ENCODE measurements at places on chromosomes 11 and 22. TPM values are rescaled to one million over a fixed set of nuclear protein-coding genes. Genes with fewer than 3 reads are reported as not detected.

GRCh38 chr22:35380537-35381423, at the start of gene HMOX1:
Gene HMOX1, plus strand, starts transcription at chr22:35381096. Its CDS starts 78 bp downstream, at chr22:35381174.
- no peak for DNase-seq

Gene MB
- not detected for total RNA-seq

Gene SERPING1
- 49.8 TPM for total RNA-seq

Gene GAS2L1
- total RNA-seq: 9.7 TPM

DNA sequence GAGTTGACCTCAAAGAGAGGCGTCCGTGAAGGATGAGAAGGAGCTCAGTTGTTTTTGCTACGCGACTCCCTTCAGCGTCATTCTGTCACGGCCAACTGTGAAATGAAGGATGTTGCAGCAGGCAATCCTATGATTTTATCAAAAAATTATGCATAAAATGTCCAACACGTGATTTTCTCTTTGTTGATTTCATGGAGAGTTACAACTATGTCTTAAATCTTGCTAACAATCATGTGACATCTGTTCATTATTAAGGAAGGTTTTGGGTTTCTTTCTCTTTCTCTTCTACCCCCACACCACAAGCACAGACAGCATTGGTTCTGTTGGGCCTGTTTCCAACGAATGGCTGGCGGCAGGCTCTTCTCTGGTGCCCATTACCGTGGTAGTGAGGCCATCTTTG, 3.7 kb downstream of the KRTAP5-4 start:
- no peak for DNase-seq

- no peak for DNase-seq
These were observed 200.9 kb downstream of the SOX6 start for GRCh38 chr11:16155448-16155847.

GRCh38 chr11:63489879-63490278, 1.1 kb downstream of the PLAAT5 start:
- no peak for DNase-seq

- no peak for DNase-seq
These were observed 56.0 kb downstream of the ACER3 start for GRCh38 chr11:76916712-76917111.

DNA sequence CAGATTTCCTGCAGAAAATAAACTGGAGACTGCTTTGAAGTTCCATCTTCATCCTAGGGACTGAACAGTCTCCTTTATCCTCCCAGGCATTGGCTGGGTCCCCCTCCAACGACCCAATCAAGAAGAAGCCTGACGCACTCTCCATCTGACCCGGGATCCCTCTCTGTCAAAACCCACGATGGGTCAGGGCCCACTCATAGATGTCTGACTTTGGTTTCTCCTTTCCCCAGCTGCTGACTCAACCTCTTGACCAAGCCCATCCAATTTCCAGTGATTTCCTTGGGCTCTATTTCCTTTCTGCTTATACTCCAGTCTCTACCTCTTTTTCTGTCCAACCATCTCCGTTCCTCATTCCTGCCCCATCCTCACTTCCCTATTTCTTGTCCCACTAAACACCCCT, 189.7 kb downstream of the MIAT start:
- DNase-seq: no peak

DNA sequence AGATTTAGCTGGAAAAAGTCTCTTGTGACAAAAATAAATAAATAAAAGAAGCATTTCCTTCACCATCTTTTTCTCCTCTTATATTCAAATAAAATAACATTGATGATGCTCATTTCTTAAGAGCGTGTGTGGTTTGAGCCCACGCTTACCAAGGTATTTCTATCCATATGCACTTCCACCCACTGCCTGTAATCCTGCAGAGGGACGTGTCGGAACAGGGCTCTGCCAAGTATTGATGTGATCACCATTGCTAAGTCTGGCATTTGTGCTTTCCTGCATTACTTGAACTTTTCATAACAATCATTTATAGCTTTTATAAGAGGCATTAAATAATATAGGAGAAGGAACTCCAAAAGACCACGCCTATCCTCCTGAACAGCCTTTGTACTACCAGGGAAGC, 107.6 kb downstream of the SHANK2 start:
- DNase-seq: no peak

- no peak for DNase-seq
These were observed 24.9 kb upstream of the CCDC89 start for GRCh38 chr11:85710917-85711316.

Gene OR2AG1
- total RNA-seq: under 0.01 TPM

DNA sequence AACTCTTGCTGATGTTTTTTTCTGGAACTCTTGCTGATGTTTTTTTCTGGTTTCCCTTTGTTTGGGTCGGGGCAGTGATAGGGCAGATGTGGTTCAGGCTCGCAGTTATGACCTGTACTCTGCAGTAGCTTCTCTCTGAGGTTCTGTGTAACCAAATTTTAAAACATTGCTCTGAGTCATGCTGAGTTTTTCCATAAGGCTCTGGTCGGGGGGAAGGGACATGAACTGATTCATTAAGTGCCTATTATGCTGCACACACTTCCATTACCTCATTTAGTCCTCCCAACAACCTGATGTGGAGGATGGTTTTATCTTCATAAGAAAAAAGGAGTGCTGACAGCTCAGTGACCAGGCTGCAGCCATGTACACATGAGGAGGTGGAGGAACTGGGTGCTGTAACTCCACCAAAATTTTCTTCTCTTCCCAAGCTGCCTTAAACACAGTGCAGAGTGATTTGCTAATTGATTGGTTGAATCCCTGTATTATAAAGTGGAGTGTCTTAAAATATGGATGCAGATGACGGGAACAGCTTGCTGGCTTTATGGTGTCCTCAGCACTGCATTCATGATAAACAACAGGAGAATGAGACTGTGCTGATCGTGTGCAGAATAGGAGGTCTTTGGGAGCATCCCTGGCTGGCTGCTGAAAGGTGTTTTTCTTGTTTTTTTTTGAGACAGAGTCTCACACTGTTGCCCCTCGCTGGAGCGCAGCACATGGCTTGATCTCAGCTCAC, 19.1 kb downstream of the TNRC6B start:
- no peak for DNase-seq

Gene NAALAD2
- 0.81 TPM for total RNA-seq

- DNase-seq: no peak
These were observed 519 bp downstream of the ARRB1 start for GRCh38 chr11:75350743-75351540.

GRCh38 chr22:23282089-23282501, 101.8 kb downstream of the BCR start:
- no peak for DNase-seq

Gene FOXRED2
- total RNA-seq: 13.2 TPM

GRCh38 chr11:19102521-19102900, 14.5 kb upstream of the ZDHHC13 start:
- no peak for DNase-seq

GRCh38 chr11:117502015-117502778, 174.5 kb downstream of the CEP164 start:
- no peak for DNase-seq

Gene C1QTNF4
- total RNA-seq: 97.2 TPM

DNA sequence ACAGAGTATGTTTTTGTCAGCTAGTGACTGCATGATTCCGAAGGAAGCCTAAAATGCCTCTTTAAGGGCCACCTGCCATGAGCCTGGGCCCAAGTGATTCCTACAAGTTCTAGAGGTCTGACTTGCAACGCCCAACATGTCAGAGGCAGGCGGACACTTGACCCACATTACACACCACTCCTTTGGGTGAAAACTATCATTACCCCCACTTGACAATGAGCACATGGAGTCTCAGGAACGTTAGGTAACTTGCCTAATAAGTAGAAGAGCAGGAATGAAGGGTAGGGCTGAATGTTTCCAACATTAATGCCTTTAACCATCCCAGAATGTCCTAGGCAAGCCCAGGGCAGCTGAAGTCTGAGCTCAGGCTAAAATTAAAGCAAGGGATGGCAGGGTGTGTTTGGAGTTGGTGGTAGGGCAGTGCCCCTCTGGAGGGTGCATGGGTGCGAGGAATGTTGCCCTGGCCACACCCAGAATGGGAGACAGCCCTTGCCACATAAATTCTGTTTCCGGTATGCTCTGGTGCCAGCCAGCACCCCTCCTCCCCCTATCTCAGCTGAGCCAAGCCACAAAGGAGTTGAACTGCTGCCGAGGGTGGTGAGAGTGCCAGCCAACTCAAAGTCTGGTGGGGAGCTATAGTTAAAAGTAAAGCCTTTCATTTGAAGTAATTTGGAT, 2.5 kb downstream of the PLAAT2 start:
- DNase-seq: no peak

DNA sequence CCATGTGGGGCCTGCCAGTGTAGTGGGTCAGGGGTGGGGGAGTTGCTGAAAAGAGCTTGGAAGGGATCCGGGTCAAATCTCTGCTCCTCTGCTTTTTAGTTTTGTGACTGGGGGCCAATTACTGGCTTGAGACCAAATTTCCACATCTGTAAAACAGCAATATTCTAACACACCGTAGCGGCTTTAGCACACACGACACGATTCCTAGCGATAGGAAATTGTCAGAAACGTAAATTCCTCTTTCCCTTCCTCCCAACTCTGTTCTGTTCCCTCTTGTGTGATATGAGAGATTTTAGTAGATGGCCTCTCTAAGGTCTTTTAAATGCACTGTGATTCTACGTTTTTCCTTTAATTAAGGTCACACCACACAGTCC, 71.9 kb downstream of the MICAL2 start:
- no peak for DNase-seq

DNA sequence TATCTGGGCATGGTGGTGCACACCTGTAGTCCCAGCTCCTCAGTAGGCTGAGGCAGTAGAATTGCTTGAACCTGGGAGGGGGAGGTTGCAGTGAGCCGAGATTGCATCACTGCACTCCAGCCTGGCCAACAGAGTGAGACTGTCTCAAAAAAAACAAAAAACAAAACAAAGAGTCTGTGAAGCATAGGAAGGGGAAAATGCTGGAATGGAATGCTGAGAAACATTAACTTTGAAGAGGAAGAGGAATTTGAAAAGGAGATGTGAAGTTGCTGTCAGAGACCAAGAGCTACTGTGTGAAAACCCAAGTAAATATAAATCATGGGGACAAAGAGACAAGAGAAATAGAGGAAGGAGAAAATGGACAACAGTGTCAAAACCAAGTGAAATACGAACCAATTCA, 455.1 kb upstream of the ARHGAP42 start:
- DNase-seq: no peak
